Stimulated activated CD4-positive, alpha-beta T cell treated with anti-CD3 and anti-CD28 coated beads, Interleukin-12 subunit alpha, Interleukin-12 subunit beta, amount 100 ng/mL, for 24 hours (primary cell): ENCODE measurements at places on chromosomes 1 and 21.
A peak's percentile ranks its signal among the peaks of the same experiment; 100 is the strongest.

DNA sequence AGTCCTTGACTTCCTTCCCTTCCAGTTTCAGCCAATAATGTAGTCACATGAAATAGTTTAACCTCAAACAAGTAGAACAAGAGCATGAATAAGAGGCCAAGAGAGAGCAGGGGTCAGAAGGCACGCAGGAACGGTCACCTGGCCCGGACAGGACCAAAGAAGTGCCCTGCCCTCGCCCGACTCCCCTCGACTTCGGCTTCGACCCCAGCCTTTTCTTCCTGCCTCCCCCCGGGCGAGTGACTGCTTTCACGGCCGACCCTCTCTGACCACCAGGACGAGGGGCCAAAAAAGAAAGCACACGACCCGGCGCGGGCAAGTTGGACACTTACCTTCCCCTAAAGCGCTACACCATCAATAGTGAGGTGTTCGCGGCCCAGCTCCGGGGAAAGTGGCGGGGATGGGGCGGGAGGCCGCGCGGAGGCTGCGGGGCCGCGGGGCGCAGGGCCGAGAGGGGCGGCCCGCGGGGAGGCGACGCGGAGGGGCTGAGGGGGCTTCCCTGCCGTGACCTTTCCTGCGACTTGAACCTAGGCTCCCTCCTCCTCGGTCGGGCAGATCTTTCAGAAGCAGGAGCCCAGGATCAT, 519 bp downstream of the RERE start:
- DNase-seq, result no peak

GRCh38 chr1:58978096-58978495, 194.2 kb upstream of the JUN start:
- DNase-seq, result no peak

DNA sequence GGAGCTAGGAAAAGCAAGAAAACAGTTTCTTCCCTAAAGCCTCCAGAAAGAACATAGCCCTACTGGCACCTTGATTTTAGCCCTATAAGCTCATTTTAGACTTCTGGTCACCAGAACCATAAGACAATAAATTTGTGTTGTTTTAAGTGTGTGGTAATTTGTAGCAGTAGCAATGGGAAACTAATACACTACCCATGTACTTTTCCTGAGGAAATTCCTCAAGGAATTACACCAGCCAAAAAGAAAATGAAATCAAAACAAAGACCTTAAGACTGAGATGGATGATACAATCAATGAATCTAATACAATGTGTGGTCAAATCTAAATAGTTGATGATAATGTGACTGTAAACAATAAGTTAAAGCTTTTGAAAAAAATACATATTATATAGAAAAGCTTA, 11.8 kb downstream of the VAMP4 start:
- DNase-seq, result no peak

- DNase-seq, result no peak
These were observed 3.2 kb upstream of the PRXL2B start for GRCh38 chr1:2583331-2583791.

GRCh38 chr1:162370161-162370560, 6.5 kb downstream of the SPATA46 start:
- DNase-seq, result no peak

GRCh38 chr1:3515272-3515671, 60.8 kb downstream of the ARHGEF16 start:
- no peak for DNase-seq

- no peak for DNase-seq
These were observed 115.1 kb upstream of the GJB5 start for GRCh38 chr1:34639701-34640100.

DNA sequence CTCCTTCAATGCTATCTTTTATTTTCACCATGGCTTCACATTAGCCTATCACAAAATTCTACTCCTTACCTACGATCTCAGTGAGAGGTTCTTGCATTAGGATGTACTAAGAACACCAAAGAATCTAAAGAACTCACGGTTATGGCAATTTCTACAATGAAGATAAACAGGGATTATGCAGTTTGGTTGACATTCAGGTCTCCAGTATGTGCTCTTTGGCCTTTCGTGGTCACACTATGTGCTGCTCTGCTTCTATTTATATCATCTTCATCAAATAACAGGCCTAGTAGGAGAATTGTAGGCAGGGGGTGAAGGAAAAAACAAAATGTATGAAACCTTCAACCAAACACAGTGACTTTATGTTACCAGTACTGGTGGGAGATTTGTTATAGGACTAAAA, 194.0 kb upstream of the SAMSN1 start:
- DNase-seq, result no peak

DNA sequence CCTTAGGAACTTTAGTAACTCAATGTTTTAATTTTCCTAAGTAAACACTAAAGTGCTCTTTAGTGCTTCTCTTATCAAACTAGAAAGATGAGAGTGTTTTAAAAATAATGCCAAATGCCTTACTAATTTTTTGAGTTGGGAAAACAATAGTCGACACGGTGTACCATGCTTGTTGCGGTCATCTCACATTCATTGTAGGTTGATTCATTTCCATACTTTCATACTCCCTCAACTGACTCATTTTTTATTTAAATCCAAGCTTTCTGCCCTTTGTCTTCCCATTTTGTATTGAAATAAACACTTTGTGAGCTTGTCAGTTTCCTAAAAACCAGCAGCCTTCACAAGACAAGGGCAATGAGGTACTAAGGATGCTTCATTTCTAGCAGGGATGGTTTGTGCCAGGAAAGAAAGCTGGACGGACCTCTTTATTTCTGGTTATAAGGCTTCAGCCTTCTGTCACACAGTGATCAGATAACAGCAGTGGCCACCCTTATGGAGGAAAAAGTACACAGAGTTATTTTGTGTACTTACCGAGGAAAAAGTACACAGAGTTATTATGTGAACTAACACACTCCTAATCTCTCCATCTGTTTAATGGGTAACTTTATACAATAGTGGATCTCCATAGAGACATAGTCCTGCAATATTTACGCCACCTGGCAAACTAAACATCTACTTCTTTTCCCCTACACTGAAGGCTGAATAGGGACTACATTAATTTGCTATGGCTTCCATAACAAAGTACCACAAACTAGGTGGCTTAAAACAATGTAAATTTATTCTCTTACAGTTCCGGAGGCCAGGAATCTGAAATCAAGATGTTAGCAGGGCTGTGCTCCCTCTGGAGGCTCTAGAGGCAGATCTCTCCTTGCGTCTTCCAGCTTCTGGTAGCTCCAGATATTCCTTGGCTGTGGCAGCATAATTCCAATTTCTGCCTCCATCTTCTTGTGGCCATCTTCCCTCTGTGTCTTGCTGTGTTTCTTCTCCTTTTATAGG, 13.0 kb upstream of the CCDC190 start:
- DNase-seq, result no peak

GRCh38 chr1:208300084-208300770, 56.0 kb upstream of the PLXNA2 start:
- DNase-seq, result no peak

DNA sequence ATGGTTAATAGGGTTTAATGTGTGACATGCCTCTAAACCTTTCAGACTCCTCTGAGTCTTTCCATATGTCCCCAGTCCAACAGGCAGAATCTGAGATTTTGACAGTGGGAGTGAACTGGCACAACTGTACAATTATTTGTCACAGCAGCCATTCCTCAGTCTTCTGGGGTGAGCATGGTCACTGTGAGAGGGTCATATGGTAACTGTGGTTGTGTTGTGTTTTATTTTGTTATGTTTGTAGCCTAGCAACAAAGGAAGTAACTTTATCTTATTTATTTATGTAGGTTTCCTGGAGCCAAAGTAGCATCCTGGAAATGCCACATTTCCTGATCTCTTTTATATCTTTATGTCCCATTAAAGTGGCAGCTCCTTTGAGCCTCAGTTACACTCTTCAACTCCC, 1067.9 kb downstream of the TTLL7 start:
- no peak for DNase-seq

DNA sequence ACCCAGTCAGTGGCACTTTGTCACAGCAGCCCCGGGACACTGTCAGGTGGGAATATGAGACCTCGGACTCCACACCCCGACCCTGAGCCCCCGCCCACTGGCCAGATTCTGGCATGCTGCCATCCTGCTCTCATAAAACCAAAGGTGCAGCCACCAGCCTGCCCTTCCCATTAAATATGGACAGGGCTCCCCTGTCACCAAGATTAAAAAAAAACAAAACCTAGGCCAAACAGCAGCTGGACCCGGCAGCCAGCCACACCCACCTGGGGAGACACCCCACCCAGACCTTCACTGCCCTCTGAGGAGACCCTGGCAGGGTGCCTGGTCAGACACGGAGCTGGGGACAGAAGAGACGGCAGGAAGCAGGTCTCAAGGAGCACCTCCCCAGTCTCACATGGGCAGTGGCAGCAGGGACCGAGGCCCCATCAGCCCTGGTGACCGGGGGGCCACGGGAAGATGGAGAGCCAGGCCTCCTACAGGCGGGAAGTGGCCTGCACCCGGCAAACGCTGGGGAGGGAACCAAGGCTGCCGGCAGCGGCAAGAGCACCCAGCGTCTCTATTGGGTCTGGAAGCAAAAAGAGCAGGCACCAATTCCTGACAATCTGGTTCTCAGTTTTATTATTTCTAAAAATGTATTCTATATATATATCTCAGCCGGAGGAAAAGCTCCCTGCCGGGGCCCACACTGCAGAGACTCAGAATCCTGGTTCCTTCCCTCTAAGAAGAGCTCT, 61.9 kb downstream of the ACOT7 start:
- DNase-seq, result no peak

GRCh38 chr1:176046926-176047325, 160.2 kb downstream of the COP1 start:
- DNase-seq, result no peak

- DNase-seq, result no peak
These were observed 26.2 kb upstream of the TADA1 start for GRCh38 chr1:166902279-166902678.

DNA sequence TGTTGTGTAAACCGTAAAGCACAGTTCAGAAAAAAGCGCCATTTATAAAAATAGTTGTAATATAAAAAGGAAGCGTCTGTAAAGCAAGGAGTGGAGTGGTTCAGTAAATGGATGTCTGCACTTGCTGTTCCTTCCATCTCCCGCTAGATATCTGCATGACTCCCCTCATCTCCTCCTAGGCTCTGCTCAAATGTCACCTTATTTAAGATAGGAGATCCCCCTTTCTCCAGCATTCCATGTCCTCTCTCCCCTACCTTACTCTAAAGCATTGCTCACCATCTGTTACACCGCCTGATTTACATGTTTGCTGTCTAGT, 745 bp downstream of the MUL1 start:
- DNase-seq, result no peak

DNA sequence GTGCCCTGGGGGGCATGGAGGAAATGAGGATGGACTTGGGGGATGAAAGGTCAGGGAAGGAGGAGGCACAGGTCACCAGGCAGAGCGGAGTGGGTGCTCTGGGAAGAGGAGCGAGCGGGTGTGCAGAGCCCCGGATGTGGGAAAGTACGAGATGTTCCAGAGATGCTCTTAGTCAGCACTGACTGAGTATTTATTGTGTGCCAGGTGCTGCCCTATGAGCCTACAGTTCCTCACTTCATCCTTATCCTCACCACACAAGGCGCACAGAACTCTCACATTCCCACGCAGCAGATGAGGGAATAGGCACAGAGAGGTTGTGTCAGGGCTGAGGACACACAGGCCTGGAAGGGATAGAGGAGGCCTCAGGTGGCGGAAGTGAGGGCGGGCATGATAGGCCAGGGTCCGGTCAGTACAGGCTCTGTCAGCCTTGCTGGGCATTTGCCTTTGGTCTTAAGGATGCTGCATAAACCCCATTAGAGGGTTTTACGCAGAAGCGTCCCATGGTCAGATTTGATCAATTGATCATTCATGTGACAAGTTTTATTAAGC, 77.3 kb downstream of the ARHGEF10L start:
- DNase-seq, result no peak

DNA sequence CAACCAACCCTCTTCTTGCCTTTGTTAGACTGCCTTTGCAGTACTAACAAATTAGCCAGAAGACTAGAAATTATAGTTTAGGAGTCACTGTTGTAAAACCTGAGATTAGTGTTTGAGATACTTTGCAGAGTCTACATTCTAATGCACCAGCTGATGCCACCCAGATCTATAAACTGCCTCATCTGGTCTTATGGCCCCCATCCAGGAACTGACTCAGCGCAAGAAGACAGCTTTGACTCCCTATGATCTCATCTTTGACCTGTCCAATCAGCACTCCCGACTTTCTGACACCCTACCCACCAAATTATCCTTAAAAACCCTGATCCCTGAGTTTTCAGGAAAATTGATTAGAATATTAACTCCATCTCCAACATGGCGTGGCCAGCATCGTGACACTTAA, 334.6 kb downstream of the RGS7 start:
- no peak for DNase-seq

GRCh38 chr1:1629430-1630190, 2.4 kb upstream of the MMP23B start:
- no peak for DNase-seq

- peak; percentile 44 for DNase-seq
These were observed 71.5 kb downstream of the HHAT start for GRCh38 chr1:210400043-210400840.

- DNase-seq, result no peak
These were observed 906 bp upstream of the ADARB1 start for GRCh38 chr21:45073301-45074047.

GRCh38 chr1:5509664-5510452, 482.4 kb downstream of the NPHP4 start:
- DNase-seq, result peak; percentile 48

DNA sequence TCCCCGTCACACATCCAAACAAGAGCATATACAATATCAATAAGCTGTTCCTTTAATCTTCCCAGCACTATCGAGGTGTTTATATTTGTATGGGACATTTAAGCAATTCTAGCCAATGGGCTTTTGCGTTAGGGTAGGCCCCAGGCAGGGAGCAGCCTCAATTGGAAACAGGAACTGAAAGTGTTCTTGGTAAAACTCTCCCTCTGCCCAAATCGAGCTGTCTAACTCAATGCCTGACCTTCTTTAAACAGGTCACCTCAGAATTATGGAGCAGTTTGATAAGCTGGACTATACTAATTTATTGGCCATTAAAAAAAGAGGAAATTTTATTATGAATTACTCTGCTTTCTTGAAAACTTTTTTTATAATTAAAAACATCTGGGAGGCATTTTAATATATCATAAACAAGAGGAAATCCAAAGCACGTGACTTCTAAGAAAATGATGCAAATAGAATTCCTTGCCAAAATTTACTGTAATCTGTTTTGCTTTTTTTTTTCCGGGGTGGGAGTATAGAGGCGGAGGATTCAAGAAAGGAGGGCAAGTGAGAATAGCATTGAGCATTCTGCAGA, 498.1 kb downstream of the LMO4 start:
- no peak for DNase-seq

- peak; percentile 94 for DNase-seq
These were observed at the start of gene USP1 for GRCh38 chr1:62436466-62437272. Gene USP1, plus strand, starts transcription at chr1:62437049. Its CDS starts 2,819 bp downstream, at chr1:62439868.

GRCh38 chr1:44355582-44356305, 687 bp upstream of the ERI3 start:
- DNase-seq, result no peak
